ENCODE measurements at places on chromosomes 1 and 21.

- DNase-seq = no peak
These were observed 87.0 kb upstream of the C1orf21 start for GRCh38 chr1:184299796-184300195.

DNA sequence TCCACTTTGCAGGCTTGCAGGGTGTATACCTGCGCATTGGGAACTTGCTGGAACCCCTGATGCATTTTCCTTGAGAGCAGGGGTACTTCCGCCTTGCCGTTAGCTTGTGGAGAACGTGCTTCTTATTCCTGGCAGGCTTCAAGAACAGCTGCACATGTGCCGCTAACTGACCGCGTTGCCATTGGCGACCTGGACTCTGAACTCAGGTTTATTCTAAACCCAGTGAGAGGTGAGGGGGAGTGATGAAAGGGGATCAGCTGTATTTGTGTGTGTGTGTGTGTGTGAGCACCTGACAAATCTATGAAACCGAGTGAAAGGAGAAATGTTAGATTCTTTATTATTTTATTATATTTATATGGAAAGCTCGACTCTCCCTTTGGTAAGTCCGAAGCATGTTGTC is 128.6 kb downstream of the HUNK start:
- no peak for DNase-seq

DNA sequence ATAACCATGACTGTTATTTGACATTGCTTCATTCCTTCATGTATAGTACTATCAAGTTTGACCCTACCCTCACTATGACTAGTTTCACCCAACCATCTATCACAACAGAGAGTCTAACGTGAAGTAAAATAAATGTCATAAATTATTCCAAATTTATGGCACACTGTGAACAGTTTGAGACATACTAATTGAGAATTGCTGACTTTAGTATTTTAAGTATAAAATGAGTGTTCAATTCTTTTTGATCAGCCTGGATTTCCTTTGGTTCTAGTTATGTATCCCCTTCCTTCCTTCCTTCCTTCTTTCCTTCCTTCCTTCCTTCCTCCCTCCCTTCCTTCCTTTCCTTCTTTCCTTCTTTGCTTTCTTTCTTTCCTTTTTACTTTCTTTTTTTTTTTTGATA is 14.5 kb downstream of the CR1 start:
- no peak for DNase-seq

GRCh38 chr1:45335855-45336324 is 4.1 kb upstream of the TOE1 start:
- DNase-seq = no peak

DNA sequence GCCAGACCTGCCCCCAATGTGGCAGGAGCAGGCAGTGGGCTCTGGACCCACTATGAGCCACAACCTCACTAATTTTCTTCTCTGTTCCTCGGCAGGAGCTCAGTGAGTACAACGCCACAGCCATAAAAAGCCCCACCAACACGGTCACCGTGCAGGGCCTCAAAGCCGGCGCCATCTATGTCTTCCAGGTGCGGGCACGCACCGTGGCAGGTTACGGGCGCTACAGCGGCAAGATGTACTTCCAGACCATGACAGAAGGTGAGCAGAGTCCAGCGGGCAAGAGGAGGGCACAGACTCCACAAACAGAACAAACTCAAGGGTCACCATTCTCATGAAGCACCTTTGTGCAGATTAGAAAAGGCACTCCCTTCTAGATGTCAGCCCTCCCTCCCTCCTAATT is 79.9 kb downstream of the LACTBL1 start:
- no peak for DNase-seq

GRCh38 chr1:8651236-8651890 is 166.1 kb downstream of the RERE start:
- no peak for DNase-seq

DNA sequence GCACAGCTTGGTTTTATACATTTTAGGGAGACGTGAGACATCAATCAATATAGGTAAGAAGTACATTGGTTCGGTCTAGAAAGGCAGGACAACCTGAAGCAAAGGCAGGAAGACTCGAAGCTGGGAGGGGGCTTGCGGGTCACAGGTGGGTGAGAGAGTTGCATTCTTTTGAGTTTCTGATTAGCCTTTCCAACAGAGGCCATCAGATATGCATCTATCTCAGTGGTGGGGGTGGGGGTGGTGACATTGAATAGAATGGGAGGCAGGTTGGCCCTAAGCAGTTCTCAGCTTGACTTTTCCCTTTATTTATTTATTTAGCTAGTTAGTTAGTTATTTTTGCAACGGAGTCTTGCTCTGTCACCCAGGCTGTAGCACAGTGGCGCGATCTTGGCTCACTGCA is 85.6 kb downstream of the WDR4 start:
- DNase-seq = no peak

- DNase-seq = no peak
These were observed 119.4 kb downstream of the CAMTA1 start for GRCh38 chr1:6904476-6905170.

DNA sequence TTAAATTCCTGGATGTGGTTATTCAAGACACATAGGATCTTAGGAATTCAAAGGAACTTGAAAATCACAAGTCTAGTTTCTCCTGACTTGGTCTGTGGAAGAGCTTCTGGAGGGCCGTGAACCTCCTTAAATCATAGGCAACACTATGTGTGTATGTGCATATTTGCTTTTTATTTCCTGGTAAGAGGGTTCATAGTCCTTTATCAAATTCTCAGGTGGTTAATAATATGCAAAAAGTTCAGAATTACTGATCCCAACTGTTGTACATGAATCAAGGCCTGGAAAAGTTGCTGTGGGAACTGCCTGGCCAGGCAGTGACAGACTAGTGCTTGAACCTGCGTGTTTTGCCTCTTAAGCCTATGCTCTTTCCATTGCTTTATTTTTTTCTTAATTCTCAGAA is 12.9 kb downstream of the MTR start:
- no peak for DNase-seq

- no peak for DNase-seq
These were observed 69.6 kb upstream of the B3GALT2 start for GRCh38 chr1:193256019-193256418.

GRCh38 chr1:221740993-221741702 is 741 bp downstream of the DUSP10 start:
- peak; percentile 72 for DNase-seq

DNA sequence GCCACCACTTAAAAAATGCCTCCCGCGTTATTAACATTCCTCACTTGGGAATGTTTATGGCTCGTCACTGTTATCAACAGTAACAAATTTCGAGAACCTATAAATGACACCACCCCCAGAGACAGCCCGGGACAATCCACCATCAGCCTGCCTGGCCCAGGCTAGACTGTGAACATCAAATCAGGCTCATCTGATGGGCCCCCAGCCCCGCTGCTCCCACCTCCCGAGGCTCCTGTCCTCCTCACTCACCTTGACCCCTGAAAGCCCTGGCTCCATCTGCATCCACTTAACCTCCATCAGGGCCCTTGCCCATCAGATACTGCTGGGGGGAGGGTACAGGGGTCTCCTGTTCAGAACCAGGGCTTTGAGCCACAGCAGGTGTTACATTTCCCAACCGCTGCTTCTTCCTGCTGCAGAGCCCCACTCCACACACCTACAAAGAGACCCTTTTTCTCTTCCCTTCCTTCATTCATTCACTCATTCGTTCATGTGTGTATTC is 156.5 kb upstream of the VAMP3 start:
- DNase-seq = no peak

- no peak for DNase-seq
These were observed 326.7 kb downstream of the PAPPA2 start for GRCh38 chr1:176789571-176790090.

- DNase-seq = peak; percentile 3
These were observed 55.4 kb upstream of the SCYL3 start for GRCh38 chr1:169949139-169949538.

DNA sequence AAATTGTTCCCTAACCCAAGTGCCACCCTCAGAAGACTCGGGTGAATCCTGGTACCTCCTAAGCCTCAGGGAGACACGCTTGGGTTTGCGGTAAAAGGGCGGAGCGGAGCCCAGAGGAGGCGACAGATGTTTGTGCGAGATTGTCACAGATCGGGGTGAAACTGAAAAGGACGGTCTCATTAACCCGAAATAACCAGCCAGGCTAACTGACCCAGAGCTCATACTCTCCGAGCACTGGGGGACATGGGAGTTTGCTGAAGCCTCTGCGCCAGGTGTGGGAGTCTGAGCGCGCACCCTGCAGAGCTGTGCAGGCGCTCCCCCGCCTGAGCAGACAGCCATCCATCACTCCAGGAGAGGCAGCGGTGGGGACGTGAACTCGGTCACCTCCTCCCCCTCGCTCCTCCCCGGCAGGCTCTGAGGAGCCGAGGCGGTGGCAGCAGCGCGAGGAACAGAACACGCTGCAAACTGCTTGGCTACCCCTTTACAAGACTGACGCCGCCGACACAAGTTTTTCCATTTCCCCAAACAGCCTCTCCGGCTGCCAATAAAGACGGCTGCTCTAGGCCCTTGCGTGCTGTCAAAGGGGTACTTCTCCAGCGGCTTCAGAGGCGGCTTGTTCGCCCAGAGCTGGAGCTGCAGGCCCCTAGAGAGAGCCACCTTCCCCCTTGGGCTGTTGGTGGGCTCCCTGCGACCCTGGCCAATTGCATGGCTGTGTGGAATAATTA is 43.5 kb downstream of the RRAGC start:
- DNase-seq = peak; percentile 96

DNA sequence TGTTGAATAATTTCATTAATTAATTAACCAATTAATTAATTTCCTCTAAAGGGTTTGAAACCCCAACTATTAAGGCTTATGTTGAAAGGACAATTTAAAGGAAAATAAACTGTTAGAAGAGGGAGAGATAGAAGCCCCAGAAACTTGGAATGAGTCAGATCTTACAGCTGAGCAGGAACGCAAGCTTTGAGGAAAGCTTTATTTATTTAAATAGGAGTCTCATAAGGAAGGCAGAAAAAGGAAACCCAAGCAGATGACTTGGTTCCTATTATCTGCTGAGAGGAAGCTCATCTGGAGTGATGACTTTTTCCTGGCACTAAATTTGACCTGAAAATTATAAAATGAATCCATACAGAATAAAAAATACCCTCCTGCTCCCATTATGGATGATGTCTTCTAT is 105.1 kb downstream of the ROR1 start:
- no peak for DNase-seq

DNA sequence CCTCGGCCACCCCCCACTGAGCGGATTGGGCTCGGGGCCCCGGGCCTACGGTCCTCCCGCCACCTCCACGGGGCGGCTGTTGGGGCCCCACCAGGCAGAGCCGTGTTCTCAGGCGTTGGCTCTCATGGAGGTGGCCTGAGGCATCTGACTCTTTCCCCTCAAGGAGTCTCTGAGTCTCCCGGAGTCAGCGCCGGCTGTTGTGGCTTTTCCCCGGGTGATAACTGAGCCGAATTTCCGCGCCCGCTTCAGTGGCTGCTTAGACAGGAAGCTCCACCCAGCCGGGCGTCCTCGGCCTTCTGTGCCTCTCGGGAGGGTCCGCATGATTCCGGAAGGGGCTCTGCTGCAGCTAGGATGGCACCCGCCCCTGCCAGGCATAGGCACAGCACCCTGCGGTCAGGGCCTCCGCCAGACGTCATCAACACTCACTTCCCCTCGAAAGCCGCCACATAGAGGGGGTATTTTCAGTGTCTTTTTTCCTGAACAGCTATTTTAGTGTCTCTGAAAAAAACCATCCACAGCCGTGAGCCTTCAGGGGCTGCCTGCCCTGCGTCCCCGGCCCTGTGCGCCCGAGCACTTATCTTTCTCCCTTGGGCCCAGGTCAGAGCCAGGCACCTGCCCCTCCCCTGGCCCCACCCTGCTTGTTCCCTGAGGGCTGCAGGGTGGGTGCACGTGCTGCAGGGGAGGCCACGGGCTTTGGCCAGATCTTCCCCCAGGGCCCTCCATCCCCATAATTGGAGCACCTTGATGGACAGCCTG is 72.9 kb downstream of the SKI start:
- DNase-seq = peak; percentile 99

GRCh38 chr1:56029319-56030003 is 549.9 kb downstream of the PLPP3 start:
- peak; percentile 6 for DNase-seq

- peak; percentile 49 for DNase-seq
These were observed 107.0 kb upstream of the TLR5 start for GRCh38 chr1:223249854-223250631.

- DNase-seq = peak; percentile 42
These were observed 40.1 kb upstream of the TMPRSS15 start for GRCh38 chr21:18443701-18444100.

- DNase-seq = peak; percentile 59
These were observed 299.4 kb upstream of the LYPLAL1 start for GRCh38 chr1:218874313-218874712.

GRCh38 chr1:32247452-32247851 is 430 bp downstream of the FAM167B start:
- DNase-seq = no peak

GRCh38 chr1:33726274-33726804 is 137.5 kb upstream of the HMGB4 start:
- DNase-seq = no peak

- no peak for DNase-seq
These were observed 1.1 kb downstream of the SGIP1 start for GRCh38 chr1:66535061-66535460.

DNA sequence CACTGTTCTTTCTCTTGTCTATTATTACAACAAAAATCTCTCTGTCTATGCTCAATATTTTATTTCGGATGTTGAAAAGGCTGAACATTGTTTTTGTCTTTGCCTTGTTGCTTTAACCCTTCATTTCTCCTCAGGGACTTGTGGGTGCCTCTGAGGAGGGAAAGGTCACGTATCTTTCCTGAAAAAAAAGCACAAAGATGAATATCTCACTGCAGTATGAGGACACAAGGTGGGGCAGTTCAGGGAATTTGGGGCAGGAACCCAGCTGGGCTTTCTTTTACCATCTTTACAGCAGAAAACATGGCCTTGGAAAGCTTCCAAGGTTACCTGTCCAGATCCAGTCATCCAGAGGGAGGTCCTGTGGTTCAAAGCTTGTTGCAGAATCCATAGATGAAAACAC is 99.1 kb upstream of the LPGAT1 start:
- no peak for DNase-seq

GRCh38 chr1:214192825-214193643 is 87.9 kb upstream of the SMYD2 start:
- DNase-seq = no peak

DNA sequence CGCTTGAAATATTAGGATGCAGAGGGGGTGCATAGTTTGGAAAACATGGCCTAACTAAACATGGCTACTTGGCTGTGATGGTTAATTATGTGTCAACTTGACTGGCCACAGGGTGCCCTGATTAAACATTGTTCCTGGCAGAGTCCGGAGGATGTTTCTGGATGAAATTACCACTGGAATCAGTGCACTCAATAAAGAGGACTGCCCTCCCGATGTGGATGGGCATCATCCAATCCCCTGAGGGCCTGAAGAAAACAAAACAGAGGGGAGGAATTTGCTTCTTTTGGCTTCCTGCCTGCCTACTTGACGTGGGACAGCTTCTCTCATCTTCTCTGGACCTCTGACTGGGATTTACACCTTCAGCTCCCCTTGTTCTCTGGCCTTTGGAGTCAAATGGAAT is 79.1 kb upstream of the KCNE2 start:
- no peak for DNase-seq

GRCh38 chr1:165942062-165942461 is 114.6 kb downstream of the UCK2 start:
- no peak for DNase-seq

DNA sequence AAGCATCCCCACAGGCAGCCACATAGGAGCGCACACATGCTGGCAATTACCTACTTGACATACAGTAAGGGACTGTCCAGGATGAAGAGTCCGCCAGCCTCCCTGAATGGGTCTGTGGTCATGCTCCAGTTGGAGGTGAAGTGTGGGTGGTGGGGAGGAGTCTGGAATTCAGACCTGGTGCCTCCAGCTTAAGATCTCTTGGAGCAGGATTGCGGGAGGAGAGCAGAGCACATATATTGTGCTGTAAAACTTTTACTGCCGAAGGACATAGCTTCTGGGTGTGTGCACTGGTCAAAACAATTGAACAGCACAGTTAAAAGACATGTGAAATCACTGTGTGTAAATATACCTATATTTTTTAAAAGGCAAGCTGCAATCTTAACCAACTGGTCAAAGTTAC is 17.9 kb downstream of the STK40 start:
- no peak for DNase-seq
